Hematopoietic multipotent progenitor cell treated with erythropoietin and hydrocortisone succinate and interleukin-3 and kit ligand, for 8 days (in vitro differentiated cells): ENCODE measurements at places on chromosomes 12 and 14.

GRCh38 chr12:75631831-75632230 is 120.4 kb upstream of the KRR1 start:
- DNase-seq = no peak

GRCh38 chr12:89384050-89384758 is 31.9 kb upstream of the DUSP6 start:
- DNase-seq = no peak

- no peak for DNase-seq
Observed at GRCh38 chr14:58395562-58395811, 243 bp upstream of the TOMM20L start.

GRCh38 chr14:65566820-65567522 is 154.4 kb downstream of the FUT8 start:
- DNase-seq = no peak

- DNase-seq = peak; percentile 69
Observed at GRCh38 chr12:42568952-42569915, 20.3 kb downstream of the PRICKLE1 start.

- DNase-seq = no peak
Observed at GRCh38 chr12:8993827-8994226, 4.5 kb downstream of the KLRG1 start.

- no peak for DNase-seq
Observed at GRCh38 chr12:95164656-95165055, 52.6 kb downstream of the FGD6 start.

DNA sequence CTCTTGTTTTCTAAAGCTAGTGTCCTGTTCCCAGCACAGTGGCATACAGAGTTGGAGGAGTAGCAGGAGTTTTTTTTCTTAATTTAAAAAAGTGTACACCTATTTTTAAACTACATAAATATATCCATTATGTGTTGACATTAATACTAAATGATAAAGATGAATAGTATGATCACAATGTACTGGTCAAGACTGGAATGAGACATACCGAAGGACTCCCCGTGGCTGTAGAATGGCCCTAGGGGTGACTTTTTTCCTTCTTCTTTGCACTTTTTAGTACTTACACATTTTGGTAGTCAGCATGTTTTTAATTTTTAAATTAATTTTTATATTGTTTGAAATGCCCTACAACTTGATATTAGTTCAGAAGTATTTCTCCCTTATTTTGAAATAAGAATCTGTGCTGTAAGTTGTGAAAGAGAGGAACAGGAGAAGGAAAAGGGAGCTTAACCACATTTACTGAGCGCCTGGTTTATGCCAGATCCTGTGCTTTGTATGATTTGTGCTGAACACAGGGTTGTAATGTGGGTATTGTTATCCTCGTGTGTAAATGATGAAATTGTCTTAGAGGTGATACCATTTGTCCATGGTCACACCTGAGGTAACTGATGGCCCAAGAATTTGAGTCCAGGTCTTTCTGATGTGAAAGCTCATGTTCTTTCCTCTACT is 136.5 kb downstream of the TGFB3 start:
- no peak for DNase-seq

- no peak for DNase-seq
Observed at GRCh38 chr14:95077345-95077744, 80.0 kb downstream of the DICER1 start.

DNA sequence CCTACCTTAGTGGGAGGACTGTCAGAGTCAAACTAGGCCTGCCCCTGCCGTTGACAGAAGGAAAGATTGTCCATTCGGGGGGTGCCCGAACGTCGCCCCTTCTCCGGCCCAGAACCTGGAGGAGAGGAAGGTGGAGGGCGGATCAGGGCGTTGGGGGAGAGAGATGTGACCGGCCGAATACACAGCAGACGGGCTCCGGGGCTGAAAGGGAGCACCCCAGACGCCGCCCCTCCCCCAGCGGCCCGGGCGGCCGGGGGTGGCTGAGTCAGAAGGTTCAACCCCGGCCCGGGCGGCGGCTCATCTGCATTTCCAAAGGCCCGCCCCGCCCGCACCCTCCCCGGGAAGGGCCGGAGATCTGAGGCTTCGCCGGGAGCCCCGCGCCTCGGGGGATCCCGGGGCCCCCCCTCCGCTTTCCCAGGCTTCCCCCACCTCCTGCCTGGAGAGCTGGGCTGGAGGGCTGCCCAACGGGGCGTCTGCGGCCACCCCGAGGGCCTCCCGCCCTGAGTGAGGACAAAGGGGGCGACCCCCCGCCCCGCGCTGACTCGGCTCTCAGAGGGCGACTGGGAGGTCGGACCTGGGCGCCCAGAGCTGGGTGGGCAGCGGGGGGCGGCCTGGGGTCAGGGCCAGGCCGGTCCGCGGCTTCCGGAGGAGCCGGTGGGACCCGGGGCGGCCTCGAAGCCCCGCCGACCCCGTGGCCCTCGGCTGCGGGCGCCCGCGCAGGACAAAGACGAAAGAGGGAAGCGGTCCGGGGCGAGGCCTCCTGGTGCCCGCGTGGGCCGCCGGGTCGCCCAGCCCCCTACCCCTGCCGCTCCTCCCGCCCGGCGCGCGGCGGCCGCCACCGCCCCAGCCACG is 3.7 kb upstream of the SETD1B start:
- DNase-seq = peak; percentile 85

- no peak for DNase-seq
Observed at GRCh38 chr12:14554281-14555007, 13.2 kb downstream of the PLBD1 start.

DNA sequence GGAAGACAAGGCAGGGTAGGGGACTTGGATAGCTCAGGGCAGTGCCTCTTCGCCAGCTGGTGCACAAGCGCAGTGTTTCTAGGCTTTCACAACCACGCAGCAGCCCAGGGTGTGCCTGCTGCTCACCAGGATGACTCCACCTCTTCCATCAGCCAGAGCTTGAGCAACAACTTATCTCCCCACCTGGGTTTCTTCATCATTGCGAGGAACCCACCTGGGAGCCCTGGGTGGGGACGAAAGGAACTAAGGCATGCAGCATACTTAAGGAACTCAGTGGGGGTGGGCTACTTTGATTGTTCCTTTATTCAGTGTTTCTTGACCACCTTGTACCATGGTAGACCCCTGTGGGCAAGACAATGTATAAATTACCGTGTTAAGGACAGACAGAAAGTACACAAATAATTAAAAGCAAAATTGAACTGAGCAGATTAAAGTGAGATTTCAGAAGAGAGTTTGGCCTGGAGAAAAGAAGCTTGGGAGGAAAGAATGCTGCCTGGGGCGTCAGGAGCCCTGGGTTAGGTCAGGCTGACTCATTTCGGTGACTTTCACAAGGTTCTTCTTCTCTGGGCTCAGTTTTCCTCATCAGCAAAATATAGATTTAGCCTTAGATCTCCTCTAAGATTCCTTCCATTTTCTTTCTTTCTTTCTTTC is 22.9 kb downstream of the KRT18 start:
- DNase-seq = no peak

DNA sequence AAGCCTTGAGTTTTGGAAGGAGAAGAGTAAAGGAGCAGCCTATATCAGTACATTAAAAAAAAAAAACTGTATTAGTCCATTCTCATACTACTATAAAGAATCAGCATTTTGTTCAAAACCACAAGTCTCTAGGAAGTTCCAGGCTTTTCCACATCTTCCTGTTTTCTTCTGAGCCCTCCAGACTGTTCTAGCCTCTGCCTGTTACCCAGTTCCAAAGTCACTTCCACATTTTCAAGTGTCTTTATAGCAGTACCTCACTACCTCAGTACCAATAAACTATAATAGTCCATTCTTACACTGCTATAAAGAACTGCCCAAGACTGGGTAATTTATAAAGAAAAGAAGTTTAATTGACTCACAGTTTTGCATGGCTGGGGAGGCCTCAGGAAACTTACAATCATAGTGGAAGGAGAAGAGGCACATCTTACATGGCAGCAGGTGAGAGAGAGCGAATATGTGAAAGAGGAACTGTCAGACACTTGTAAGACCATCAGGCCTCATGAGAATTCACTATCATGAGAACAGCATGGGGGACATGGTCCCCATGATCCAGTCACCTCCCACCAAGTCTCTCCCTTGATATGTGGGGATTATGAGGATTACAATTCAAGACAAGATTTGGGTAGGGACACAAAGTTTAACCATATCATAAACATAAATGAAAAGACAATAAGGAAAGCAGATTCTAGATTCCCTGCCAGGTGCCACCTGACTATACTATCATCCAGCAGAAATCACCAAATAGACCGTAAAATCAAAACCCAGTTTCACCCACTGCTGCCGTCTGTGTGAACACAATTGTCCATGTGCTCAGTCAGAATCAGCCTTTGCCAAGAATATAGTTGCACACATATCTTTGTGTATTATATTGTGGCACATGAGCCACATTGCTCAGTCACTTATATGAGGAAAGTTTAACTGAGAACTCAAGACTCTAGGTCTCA is 27.8 kb downstream of the TOGARAM1 start:
- no peak for DNase-seq

DNA sequence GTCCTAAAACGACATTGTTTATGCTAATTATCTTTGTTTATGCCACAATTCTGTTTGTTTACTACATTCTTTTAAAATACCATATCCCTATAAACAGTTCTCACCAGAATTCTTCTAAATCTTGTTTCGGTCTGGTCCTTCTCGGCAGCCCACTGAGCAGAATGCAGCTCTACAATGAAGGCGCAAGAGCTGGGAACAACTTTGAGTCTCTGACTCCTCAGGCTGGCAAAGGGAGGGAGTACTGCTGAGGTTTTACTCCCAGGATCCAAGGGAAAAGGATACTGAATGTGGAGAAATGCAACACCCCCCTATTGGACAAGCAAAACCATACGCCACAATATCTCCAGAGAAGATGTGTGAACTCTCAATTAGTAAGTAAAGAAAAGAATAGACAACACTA is 5.4 kb downstream of the SOX5 start:
- no peak for DNase-seq

DNA sequence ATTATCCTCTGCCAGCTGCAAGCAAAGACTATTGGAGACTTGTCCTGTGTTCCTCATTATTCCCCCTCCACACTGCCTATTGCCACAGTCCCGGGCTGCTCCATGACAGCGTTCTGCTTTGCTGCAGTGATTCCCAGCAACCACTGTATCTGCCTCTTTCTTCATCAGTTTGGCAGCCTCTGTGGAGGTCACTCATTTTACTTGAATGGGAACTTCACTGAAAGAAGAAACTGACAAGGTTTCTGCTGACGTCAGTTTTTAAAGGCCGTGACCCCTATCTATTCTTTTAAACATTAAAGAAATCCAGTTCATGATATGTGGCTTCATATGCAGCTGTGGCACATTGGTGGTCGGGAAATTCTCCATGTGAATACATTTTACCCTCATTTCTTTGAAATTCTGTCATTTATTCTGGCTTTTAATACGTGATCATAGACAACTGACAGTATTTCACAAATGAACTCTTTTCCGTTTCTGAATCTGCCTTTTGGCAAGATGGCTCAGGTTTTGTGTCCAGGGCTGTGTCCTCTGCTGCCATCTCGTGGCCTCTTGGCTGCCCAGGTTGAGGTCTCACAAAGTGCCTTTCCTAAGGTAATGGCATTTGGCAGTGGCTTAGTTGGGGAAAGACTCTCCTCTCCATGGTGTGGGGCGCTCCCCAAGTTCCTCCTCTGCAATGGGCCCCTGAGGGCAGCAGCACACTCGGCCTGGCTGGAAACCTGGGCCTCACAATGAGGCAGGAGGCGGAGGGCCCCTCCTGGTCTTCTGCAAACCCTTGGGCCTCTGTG is 5.8 kb downstream of the TMEM253 start:
- DNase-seq = peak; percentile 85

DNA sequence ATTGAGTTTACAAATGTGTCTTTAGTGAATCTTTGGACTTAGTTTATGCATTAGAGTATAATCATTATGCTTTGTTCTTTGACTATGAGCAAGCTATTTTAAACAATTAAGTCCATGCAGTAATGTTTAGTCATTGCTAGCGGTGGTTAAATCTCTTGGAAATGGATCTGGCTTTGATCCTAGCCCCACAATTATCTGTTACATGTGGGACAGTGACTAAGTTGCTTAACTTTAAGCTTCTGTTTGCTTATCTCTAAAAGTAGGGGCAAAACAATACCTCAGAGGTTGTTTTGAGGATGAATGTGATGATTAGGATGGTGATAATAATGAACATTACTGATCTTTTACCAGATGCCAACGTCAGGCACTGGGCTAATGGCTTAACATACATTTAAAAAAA is 124.2 kb downstream of the NPAS3 start:
- DNase-seq = no peak

- DNase-seq = no peak
Observed at GRCh38 chr12:132021965-132022364, 72.2 kb downstream of the EP400 start.

DNA sequence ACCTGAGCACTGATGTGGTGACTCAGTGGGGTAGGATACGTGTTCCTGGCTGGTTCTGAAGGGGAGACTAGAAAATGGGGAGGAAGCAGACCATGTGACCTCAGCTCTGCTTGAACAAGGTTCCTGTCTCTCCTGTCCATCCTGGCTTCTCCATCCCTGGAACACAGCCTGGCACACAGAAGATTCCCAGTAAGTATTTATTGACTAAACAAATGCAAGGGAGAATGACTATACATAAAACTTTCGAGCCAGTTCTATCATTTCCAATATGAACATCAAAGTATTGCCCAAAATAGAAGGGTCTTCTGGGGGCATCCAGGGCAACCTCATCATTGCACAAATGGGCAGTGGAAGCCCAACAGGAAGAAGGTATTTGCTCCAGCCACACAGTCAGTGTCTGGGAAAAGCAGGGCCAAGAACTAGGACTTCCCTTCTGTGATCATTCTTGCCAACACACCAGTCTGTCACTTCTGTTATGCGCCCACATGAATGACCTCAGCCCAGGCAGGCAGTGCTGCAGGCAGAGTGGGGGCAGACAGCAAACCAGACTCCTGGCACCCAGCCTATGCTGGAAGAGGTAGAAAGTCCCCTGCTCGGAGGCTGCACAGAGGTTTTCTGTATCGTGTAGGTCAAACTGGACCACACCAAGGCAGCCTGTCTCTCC is 5.6 kb upstream of the SERPINA9 start:
- no peak for DNase-seq

DNA sequence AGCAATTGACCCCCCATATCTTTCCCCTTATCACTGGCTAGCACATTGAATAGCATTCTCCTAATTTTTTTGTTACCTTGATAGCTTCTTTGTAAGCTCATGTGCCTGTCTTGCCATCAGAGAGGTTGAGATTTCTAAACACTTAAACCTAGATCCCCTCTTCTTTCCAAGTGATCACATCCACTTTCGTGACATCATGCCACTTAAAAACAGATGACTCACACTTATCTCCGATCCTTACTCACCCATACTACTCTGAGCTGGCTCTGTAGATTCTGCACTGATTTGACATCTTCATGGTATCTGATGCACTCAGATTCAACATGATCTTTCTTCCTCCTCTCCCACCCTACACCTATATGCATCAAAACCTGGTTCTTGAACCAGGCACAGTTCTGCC is 10.5 kb downstream of the GPR137C start:
- no peak for DNase-seq

GRCh38 chr12:92493816-92494215 is 209.0 kb upstream of the PLEKHG7 start:
- no peak for DNase-seq

- DNase-seq = no peak
Observed at GRCh38 chr12:12934556-12934955, 17.4 kb downstream of the GPRC5D start.
